Occipital lobe (tissue), 3 donors: ENCODE measurements at places on chromosomes 7 and 10.

DNA sequence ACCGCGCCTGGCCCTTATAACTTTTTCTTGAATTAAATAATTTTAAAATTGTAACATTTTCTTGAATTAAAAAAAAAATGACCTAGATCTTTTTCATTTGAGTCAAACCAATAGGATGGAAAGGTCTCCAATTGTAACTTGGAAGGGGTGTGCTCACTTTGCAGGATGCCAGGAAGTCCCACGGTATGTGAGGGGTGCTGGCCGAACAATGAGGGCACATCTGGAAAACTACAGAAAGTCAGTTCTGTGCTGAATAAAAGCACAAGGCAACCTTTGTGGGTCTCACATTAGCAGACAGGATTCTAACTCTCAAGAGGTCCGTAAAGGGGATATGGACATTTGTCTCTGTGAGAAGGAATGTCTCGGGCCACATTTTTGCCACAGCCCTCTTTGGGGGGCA is 52.8 kb upstream of the PDLIM1 start:
- DNase-seq, result no peak

DNA sequence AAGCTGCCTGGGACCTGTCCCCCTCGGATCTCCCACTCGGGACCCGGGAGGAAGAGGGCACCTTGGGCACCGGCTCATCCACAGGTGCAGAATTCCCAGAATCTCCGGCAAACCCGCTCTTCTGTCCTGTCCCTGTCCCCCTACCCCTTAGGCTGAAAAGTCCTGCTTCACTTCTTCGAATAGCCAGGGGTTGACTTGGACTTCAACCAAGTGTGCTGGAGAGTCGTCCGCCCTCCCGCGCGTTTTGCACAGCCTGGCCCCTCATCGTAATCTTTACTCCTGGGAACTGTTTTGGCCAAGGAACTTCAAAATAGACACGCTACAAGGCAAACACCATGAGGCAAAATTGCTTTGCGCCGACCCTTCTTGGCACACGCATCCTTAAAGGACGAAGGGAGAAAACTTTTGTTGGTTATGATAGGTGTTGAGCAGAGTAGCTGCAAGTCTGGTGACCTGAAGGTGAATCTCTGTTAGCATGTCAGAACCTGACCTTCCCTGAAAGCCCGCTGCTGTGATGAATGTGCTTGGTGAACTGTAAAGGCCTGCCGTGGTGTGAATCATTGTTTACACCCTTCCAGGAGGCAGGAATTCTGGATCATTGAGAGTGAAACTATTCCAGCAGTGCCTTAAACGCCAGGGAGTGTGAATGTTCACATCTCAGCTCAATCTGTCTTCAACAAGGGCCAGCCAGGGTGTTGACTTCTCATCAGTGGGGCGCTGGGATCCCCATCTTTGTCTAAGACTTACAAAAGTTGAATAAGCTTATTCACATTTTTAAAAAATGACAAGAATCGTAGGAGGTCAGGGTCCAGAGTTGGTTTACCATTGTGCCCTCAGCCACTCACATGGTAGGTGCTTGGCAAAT is 589 bp upstream of the RAPGEF5 start:
- no peak for DNase-seq

- no peak for DNase-seq
Measured at GRCh38 chr7:150663802-150664494, 21.6 kb upstream of the GIMAP2 start.

DNA sequence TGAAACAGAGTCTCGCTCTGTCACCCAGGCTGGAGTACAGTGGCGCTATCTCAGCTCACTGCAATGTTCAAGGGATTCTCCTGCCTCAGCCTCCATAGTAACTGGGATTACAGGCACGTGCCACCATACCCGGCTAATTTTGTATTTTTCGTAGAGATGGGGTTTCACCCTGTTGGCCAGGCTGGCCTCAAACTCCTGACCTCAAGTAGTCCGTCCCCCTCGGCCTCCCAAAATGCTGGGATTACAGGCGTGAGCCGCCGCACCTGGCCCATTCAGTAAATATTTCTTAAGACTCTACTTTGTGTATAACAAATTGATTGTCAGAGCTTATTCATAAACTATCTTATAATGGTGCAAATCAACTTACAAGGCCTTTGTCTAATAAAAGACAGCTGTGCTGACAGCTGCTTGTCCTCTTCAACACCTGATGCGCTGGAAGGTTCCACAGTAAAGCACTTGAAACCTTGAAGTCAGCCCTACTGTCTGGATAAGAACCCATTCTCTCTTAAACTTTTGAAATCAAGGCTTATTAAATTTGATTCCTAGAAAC is 14.7 kb downstream of the ECHDC3 start:
- no peak for DNase-seq

- DNase-seq, result no peak
Measured at GRCh38 chr10:57979491-57979890, 288.2 kb downstream of the IPMK start.

DNA sequence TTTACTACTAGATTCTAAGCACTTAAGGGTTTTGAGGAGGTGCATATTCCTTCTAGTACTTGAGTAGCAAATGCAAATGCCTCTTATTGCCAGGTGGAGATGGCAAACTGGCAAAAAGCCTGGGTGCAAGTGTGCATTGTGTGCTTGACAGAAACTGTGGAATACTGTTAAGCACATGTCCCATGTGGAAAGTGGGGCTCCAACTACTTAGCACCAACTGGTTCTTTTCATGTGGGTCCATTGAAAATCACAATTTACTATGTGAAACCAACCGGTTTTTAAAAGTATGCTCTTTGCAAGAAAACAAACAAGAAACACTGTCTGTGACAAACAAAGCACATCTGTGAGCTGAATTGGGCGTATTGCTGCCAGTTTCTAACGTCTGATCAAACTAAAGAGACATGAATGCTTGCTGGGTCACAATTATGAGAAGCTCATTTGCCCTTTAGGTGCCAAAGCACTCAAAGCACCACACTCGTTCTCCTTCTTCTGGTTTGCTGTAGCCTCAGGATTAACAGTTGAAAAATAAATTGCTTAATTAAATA is 197.4 kb downstream of the SEMA3E start:
- no peak for DNase-seq

- DNase-seq, result no peak
Measured at GRCh38 chr10:35336921-35337823, 863 bp downstream of the CCNY start.

- DNase-seq, result no peak
Measured at GRCh38 chr10:88647061-88647615, 17.1 kb upstream of the LIPF start.
